Body of pancreas (tissue), 4 donors: ENCODE measurements at places on chromosomes 5 and 9. TPM values are rescaled to one million over a fixed set of nuclear protein-coding genes. Genes with fewer than 3 reads are reported as not detected.

DNA sequence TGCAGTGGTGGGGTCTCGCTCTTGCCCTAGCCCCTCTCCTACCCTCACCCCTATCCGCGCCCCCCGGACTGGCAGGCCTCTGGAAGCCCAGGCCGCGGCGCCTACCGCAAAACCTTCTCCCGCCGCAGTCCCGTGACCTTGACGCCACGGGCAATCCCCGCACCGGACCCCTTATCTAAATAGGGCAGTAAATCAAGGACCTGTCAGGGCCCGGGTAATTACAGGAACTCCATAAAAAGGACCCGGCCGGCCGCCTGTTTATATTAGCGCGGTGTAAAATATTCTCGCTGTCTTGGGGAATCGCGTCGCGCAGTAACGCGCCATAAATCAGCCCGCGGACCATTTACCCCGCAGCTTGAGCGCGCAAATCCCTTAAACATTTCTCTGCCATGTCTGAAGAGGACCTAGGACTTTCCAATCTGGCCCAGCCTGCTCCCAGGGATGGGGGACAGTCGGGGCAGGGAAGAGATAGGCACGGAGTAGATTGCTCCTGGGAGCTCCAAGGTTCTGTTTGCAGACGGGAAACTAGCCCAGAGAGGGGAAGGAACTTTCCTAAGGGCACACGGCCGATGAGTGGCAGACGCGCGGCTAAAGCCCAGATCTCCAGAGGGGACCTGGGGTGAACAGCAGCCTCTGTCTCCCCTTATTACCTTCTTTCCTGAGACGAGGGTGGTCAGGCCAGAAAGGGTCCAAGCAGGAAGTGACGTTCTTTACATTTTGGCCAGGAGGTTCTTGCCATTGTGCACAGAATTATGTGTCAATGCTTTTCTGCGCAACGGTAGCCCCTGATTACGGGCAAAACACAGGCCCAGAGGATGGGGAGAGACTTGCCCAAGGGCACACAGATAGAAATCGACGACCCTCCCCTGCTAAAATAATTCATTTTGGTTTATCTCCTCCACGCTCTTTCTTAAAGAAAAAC, 4.8 kb upstream of the HAND1 start:
- DNase-seq, result no peak

DNA sequence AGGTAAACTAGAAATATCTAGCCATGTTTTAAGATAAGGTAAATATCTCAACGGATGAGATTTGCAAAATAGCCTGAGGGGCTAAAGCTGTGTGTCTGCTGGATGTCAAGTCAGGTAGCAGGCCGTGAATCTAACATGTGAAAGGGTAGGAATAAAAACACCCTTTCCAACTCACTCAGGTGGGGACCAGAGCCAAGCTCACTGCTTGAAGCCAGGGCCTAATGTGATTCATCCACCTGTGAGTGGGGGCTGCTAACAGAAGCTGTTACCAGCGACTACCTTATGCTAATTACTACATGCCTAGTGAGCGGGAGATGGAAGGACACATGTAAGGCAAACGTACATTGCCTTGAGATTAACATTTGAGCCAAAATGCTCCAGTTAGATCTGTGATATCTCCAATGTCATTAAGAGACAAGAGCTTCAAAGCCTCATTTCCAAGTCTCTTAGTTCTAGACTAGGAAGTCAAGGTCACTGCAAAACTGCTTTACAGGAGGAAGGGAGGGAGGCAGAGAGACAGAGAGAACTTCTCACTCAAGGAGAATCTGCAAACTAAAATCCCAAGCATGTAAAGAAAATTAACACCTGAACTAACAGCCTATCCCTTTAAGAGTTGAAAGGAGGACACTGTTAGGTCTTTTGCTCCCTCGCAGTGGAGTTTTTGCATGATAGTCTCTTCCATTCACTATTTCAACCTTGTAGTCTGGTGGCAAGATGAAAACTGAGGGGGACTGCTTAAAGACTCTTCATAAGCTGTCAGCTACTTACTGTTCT, 141.6 kb upstream of the RPS23 start:
- no peak for DNase-seq

SOX30 gene
- not detected for total RNA-seq

DNA sequence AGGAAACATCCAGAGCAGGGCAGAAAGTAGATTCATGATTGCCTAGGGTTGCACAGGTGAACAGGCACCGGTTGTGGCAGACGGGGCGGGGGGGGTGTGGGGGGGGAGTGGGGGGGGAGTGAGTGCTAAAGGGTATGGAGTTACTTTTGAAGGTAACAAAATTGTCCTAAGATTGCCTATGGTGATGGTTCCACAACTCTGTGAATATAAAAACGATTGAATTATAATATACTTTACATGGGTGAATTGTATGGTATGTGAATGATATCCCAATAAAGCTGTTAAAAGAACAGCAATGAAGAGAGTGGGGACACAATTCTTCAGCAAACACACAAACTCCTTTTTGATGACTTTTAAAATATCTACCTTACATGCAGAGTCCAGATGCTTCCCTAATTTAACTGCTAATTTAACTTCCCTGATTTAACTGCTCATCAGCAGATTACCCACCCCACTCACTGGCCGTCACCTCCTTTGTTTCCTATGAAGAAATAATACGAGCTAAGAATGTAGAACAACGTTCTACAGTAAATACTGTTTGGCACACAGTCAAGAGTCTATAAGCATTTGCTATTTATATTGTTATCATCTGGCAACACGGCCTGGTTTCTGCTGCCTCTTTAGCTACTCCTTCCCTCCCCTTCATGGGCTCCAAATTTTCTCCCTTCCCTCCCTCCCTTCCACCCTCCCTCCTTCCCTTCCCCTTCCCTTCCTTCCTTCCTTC, 83.5 kb downstream of the PTCH1 start:
- no peak for DNase-seq

DNA sequence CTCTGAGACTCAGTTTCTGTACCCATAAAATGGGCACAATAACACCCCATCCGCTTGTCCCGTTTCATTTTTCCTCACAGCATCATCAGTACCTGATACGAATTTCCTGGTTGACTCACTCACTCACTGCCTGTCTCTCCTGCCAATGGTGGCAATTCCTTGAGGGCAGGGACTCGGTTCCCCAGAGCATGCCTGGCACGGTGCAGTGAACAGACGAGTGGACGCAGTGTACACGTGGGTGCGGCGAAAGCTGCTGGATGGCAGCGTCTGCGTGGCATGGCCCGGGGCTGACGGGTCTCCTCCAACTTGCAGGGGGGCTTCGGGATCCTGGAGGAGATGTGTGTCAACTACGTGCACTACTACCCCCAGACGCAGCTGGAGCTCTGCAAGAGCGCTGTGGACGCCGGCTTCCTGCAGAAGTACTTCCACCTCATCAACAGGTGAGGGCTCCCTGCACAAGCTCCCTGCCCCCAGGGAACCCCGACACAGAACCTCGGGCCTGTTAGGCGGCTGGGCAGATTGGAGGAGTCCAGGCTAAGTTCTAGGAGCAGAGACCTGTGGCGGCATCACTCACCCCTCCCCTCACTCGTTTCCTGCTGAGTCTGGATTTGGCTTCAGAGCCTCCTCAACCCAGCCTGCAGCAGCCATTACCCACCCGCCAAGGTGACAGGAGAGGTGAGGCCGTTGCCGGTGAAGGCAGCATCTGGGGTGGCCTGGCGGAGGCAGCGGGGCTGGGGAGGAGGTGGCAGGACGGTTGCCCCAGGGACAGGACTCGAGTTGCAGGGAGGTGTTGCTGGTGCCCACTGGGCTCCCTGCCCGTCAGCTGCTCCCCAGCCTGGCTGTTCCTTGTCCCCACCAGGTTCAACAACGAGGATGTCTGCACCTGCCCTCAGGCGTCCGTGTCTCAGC, 20.3 kb downstream of the DBH start:
- no peak for DNase-seq

DNA sequence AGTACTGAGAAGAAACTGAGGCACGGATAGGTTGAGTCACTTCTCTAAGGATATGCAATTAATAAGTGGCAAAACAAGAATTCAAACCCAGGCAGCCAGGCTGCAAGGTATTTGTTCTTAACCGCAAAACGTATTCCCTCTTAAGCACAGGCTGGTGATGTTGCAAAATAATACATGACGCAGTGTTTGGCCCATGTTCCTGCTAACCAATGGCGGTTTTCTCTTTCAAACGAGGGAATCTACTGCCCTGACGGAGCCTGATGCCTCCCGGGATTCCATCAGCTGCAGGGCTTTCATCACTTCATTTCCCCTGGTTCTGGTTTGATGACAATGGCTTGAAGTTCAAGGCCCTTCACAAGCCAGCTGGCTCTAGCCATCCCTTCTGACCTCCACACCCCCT, 154.8 kb downstream of the SLIT3 start:
- DNase-seq, result no peak

DNA sequence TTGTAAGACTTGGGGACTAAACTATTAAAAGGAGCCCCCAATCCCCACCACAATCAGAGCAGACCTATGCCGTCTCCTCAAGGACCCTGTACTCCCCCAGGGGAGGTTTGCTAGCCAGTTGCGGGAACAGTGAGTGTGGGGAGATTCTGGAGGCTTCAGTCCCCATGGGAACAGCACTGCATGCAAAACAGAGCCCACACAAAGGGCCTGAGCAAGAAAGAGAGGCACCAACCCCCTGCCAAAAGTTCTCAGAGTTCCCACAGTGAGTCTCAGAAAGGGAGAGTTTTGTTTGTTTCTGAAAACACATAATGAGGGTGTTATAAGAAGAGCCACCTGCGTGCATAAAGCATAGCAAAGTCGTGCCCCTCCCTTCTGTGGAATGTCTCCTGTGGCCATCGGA, 56.6 kb downstream of the CFAP90 start:
- DNase-seq, result no peak

DNA sequence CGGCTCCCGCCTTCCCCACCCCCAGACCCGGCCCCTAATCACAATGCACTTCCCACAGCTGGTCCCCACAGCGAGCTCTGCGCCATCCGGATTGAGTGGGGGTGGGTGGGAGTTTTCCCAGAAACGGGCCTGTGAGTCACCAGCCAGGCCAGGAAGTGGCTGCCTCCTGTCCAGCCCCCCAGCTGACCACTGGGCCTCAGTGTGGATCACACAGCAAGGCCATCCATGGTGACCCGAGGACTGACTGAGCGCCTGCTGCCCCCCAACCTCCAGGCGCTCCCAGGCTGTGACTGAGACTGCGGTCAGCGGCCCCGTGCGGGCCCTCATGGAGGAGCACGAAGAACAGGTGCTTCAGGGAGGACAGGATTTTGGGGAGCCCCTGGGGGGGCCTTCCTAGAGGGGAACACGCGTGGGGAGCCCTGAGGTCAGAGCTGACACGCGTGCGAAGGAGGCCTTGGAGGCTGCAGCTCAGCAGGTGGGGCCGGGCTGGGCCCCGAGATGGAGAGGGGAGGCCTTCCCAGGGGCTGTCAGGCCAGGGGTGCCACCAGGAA, 48.3 kb upstream of the EGFL7 start:
- no peak for DNase-seq

DNA sequence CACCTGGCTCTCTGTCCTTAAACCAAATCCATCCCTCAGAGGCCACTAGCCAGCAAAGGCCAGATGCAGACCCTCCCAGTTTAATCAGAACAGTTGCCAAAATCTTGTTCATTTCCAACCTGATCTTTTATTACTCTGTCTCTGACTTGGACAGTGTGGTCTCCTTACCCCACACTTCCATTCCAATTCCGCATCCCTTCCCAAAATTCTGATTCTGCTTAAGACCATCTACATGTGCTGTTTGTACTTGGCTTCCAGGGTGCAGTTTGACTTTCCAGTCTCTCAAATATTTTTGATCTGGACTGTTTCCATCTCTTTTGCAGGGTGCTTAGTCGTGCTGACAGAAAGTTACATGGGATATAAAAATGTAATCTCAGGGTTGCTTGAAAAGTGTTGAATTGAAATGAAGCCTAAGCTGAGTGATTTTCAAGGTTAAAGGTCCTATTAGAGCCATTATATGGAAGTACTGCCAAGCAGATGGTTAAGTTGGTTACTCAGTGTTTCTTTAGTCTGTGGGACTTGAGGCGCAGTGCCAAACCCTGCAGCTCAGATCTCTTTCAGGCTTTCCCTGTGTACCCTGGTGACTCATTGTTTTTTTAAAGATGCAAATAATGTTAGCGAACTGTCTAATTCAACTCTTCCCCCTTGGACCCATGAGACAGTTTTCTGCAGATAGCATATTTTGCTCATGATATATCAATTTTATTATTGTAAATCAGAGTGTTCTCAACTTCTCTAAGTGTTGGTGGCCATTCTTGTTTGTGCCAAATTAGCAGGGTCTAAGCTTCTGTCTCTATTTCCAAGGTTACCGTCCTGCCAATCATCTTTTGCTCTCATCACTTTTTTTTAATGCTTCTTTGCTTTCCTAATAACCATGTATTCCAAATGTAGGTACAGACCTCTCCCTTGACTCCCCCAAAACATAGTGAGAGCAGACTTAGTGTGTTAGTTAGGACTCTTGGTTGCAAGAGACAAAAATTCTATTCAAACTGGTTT, 18.2 kb upstream of the DCP2 start:
- peak; percentile 86 for DNase-seq

- DNase-seq, result no peak
Observed at GRCh38 chr5:67316695-67317094, 120.1 kb upstream of the CD180 start.

GRCh38 chr5:160655717-160656116, 196.3 kb downstream of the ATP10B start:
- DNase-seq, result peak; percentile 12

GRCh38 chr5:58348996-58349728, 110.7 kb downstream of the PLK2 start:
- DNase-seq, result no peak

- DNase-seq, result no peak
Observed at GRCh38 chr9:68493958-68494577, 46.6 kb downstream of the TMEM252 start.

OR2K2 gene
- not detected for total RNA-seq

TMEM215 gene
- total RNA-seq, result not detected

- peak; percentile 31 for DNase-seq
Observed at GRCh38 chr9:85016384-85017006, 347.0 kb downstream of the NTRK2 start.

GRCh38 chr9:117145811-117146490, 268.9 kb downstream of the ASTN2 start:
- DNase-seq, result no peak

DNA sequence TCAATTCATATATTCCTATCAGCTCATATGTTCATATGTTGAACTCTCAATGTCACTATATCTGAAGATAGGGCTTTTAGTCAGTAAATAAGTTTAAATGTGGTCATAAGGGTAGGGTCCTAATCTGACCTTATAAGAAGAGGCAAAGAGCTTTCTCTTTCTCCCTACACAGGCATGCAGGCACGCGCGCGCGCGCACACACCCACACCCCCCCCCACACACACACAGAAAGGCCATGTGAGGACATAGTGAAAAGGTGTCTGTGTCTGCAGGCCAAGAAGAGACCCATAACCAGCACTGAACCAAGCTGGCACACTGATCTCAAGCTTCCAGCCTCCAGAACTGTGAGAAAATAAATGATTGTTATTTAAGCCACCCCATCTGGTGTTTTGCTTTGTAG, 76.0 kb downstream of the PDE4D start:
- DNase-seq, result no peak

DNA sequence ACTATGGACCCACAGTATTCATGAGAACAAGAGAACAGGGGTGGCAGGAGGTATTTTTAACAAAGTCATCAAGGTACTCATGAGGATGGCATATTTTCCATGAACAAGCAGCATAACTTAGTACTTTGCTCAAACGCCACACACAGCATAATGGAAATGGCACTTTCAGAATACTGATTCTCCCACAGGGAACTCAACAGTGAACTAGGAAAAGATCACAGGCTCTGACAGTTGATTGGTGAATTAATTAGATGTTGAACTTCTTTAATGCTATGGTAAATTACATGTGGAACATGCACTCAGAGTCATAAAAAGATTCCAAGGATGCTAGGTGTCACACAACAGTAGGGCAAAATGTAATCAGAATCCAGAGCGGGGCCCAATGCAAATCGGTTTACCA, 1088.6 kb upstream of the C9orf72 start:
- no peak for DNase-seq
